ENCODE measurements at places on chromosomes 7 and 10.

GRCh38 chr7:105178928-105179541, 165.0 kb downstream of the KMT2E start:
- no peaks in the 10 kb centered on the region for H3K4me1 ChIP-seq
- no peak overlapping the region for H3K27ac ChIP-seq
- no peak for DNase-seq
- H3K4me3 ChIP-seq, result no peak overlapping the region
- no peaks in the 10 kb centered on the region for H3K36me3 ChIP-seq

- no peak for DNase-seq
- no peaks in the 10 kb centered on the region for H3K27me3 ChIP-seq
- no peaks in the 10 kb centered on the region for H3K4me1 ChIP-seq
Measured at GRCh38 chr10:77827366-77827765, 99.2 kb downstream of the DLG5 start.

GRCh38 chr7:146150153-146150552, 33.6 kb downstream of the CNTNAP2 start:
- no peak overlapping the region for H3K4me3 ChIP-seq
- DNase-seq, result no peak
- no peak overlapping the region for H3K27ac ChIP-seq
- H3K27me3 ChIP-seq, result no peaks in the 10 kb centered on the region

DNA sequence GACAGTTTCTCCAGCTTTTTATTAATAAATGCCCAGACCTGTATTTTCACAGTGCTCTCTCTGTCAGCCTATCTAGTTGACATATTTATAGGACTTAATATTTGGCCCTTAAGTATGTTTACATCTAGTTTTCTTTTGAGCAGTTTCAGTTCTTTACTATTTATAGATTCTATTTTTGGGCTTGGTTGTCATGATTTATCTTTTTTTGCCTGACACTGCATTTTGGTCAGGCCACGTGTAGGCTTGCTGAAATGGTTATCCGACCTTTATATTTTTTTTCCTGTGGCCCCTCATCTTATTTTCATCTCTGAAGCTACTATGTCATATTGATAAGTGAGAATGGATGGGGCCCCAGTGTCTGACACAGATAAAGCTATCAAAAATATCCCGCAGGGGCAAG, 515.4 kb upstream of the FZD8 start:
- no peaks in the 10 kb centered on the region for H3K27me3 ChIP-seq
- DNase-seq, result no peak
- H3K4me1 ChIP-seq, result no peaks in the 10 kb centered on the region
- H3K36me3 ChIP-seq, result no peaks in the 10 kb centered on the region
- H3K27ac ChIP-seq, result no peak overlapping the region

DNA sequence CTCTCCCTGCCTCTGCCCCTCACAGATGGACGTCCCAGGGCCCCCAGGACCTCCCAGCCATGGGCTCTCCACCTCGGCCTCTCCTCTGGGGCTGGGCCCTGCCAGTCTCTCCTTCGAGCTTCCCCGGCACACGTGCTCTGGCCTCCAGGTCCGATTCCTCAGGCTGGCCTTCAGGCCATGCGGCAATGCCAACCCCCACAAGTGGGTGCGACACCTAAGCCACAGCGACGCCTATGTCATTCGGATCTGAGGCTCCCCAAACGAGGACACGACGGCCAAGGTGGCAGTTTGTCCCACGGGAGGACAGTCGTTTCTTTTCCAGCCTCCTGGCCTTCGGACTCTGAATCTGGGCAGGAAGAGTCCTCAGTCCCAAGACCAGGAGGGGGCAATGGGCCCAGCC, 5.2 kb downstream of the AP4M1 start:
- H3K27ac ChIP-seq, result no peak overlapping the region
- no peaks in the 10 kb centered on the region for H3K36me3 ChIP-seq
- H3K4me1 ChIP-seq, result no peaks in the 10 kb centered on the region

GRCh38 chr7:30556840-30557239, 37.8 kb upstream of the GARS1 start:
- DNase-seq, result peak; percentile 91
- no peaks in the 10 kb centered on the region for H3K36me3 ChIP-seq
- H3K4me1 ChIP-seq, result peaks cover 30% of the 10 kb centered on the region
- peak overlapping the region; percentile 84 for H3K27ac ChIP-seq
- H3K27me3 ChIP-seq, result no peaks in the 10 kb centered on the region
- peak overlapping the region; percentile 16 for H3K4me3 ChIP-seq

DNA sequence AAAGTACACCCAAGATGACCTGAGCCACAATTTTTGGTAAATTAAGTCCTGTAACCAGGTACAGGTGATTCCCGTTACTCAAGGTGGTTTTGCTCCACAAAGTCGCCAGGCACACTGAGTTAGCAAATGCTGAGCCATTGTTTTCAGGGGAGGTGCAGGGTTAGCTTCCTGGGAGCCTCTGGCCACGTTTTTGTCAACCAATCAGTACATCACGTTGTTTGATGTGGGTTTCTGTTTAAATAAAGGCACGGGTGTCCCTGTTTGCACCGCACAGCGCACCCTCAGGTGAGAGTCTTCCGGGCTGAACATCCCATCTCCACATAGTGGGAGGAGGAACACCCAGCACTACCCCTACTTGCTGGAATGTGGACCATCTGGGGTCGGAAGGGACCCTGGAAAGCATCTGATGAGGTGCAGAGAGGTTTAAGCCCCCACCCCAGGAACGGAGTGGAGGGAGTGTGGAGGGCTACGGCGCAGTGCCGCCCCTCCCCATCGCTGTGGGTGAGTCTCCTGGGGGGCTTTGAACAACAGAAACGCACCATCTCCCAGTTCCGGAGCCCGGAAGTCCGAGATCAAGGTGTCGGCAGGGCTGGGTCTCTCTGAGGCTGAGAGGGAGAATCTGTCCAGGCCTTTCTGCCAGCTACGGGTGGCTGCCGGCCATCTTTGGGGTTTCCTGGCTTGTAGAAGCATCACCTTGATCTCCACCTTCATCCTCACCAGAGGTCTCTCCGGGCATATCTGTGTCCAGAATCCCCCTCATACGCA, 42.5 kb downstream of the PRKAG2 start:
- no peak for DNase-seq
- peaks cover 17% of the 10 kb centered on the region for H3K4me1 ChIP-seq
- no peak overlapping the region for H3K4me3 ChIP-seq
- no peak overlapping the region for H3K27ac ChIP-seq
- peaks cover 19% of the 10 kb centered on the region for H3K27me3 ChIP-seq

- H3K27ac ChIP-seq, result no peak overlapping the region
- H3K4me3 ChIP-seq, result no peak overlapping the region
- H3K36me3 ChIP-seq, result no peaks in the 10 kb centered on the region
- H3K27me3 ChIP-seq, result no peaks in the 10 kb centered on the region
- DNase-seq, result no peak
Measured at GRCh38 chr7:101792051-101792681, 25.3 kb upstream of the CUX1 start.

GRCh38 chr7:158957921-158958491, 101.6 kb downstream of the DYNC2I1 start:
- no peak for DNase-seq
- H3K36me3 ChIP-seq, result no peaks in the 10 kb centered on the region
- no peaks in the 10 kb centered on the region for H3K4me1 ChIP-seq
- H3K27me3 ChIP-seq, result no peaks in the 10 kb centered on the region
- no peak overlapping the region for H3K27ac ChIP-seq

DNA sequence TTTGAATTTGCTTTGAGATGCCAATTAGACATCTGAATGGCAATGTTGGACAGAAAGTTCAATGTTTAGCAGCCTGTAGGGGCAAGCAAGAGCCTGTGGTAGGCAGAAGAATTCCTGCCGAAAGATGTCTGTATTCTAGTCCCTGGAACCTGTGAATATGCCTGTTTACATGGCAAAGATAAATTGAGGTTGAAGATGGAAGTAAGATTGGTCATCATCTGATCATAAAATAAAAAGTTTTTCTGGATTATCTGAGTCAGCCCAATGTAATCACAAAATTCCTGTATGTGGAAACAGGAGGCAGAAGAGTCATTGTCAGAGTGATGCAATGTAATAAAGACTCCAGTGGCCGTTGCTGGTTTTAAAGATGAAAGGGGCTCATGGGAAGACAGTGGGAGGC, 430.5 kb downstream of the MDFIC start:
- no peak for DNase-seq
- H3K27me3 ChIP-seq, result no peaks in the 10 kb centered on the region
- no peaks in the 10 kb centered on the region for H3K36me3 ChIP-seq
- no peak overlapping the region for H3K4me3 ChIP-seq

DNA sequence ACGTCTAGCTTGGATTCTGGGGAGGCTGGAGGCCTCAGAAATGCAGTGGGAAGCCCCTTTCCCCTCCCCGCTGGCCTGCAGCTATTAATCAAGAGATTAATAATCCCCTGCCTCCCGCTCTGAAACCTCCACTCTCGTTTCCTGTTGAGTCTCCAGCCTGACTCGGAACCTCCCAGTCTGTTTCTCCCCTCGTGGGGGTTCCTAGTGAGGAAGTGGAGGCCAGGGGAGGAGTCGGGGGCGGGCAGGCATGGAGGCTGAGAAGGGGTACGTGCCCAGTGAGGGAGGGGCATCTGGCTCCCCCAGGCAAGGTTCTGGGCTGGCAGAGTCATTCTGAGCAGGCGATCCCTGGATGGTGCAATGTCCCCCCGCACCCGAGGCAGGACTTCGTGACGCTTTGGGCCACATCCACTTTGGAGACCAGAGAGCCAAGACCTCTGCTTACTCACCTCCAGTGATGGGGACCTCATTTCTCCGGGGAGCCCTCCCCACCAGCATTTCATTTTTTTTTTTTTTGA, 73.6 kb downstream of the COL26A1 start:
- no peaks in the 10 kb centered on the region for H3K36me3 ChIP-seq
- H3K27me3 ChIP-seq, result no peaks in the 10 kb centered on the region
- DNase-seq, result no peak
- no peak overlapping the region for H3K4me3 ChIP-seq

- H3K4me3 ChIP-seq, result no peak overlapping the region
- H3K27ac ChIP-seq, result no peak overlapping the region
- no peaks in the 10 kb centered on the region for H3K4me1 ChIP-seq
- no peaks in the 10 kb centered on the region for H3K36me3 ChIP-seq
Measured at GRCh38 chr7:72504061-72504706, 92.0 kb upstream of the CALN1 start.

- H3K4me3 ChIP-seq, result no peak overlapping the region
- H3K36me3 ChIP-seq, result no peaks in the 10 kb centered on the region
- no peak for DNase-seq
- no peak overlapping the region for H3K27ac ChIP-seq
Measured at GRCh38 chr10:110680273-110681020, 36.3 kb downstream of the RBM20 start.

DNA sequence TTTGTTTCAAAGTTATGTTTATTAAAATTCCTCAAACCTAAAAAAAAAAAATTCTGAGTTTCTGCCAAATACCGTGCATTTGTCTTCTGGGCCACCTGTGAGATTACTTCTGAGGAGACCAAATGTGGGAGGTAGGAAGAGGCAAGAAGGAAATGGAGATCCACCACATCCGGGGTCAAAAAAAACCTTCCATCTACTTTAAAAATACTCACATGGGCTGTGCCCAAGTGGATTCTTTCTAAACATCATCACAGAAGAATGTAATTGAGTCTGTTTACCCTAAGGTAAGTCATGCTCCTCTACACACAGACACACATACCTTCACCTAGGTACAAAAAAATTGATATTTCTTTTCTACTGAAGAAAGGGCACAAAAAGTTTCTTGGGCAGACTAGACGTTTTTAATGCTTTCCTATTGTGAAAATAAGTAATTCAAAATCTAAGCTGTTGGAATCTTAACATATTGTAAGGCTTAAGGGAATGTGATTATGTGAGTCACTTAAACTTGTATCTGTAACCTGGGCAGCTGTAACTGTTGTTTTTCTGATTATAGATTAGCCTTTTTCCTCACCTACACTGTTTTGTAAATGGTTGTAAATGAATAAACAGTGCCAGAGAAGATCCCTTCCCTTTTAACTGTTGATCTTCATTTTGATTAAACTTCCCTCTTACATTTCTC, 19.1 kb upstream of the SPOCK2 start:
- H3K27me3 ChIP-seq, result no peaks in the 10 kb centered on the region
- no peaks in the 10 kb centered on the region for H3K36me3 ChIP-seq
- no peak overlapping the region for H3K4me3 ChIP-seq
- H3K27ac ChIP-seq, result no peak overlapping the region
- no peaks in the 10 kb centered on the region for H3K4me1 ChIP-seq

DNA sequence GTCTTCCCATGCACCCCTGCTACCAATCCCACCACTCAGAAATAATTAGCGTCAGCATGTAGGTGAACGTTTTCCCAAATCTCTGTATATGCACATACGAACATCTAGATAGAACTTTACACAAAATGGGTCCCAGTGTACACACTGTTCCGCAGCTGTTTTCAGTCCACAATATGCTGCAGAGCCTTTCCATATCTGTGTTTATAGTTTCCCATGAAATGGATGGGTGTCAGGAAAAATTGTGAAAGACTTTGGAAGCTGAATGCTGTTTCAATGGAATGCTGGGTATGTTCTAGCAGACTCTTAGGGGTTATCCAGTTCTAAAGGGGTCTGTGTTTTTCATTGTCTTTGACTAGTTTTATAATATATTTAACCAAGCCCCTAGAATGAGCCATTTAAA, 13.8 kb downstream of the GRK5 start:
- H3K27ac ChIP-seq, result no peak overlapping the region
- no peak for DNase-seq
- H3K27me3 ChIP-seq, result no peaks in the 10 kb centered on the region
- H3K4me3 ChIP-seq, result no peak overlapping the region
- peaks cover 28% of the 10 kb centered on the region for H3K4me1 ChIP-seq
- no peaks in the 10 kb centered on the region for H3K36me3 ChIP-seq

- H3K27me3 ChIP-seq, result peaks cover 43% of the 10 kb centered on the region
- H3K4me3 ChIP-seq, result no peak overlapping the region
- no peaks in the 10 kb centered on the region for H3K36me3 ChIP-seq
- H3K4me1 ChIP-seq, result no peaks in the 10 kb centered on the region
- no peak overlapping the region for H3K27ac ChIP-seq
Measured at GRCh38 chr10:69994262-69994661, 58.4 kb upstream of the MACROH2A2 start.

DNA sequence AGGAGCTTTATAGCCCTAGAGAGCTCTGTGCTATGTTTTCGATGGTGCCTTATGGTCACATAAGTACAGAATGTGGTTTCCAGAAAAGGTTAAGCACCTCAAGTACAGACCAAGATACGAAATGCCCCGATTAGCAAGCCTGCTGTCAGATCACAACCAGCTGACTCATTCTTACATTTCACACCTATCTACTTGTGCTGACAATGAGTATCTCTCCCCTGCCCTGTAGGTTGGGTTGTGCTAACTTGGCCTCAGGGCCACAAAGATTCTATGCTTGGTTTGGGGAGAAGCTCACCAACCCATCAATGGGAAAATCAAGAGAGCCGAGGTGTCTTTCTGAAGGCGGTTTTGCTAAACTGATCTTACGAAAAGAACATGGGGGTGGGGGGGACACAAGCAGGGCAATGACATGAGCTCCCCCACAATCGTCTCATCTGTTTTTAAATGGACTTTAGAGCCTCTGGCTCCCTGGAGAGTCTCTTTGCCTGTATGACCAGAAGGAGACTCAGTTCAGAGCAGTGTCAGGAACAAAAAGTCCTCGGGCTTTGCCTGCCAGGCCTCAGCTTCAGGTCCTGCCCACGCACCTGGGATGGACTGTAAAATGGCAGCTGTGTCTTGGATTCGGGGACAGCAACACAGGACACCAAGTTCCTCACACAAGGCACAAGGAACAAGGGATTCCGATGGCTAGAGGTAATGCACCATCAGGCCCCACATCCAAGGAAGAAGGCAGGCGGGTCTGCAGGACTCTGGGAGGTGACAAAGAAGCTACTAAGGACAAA, 55.1 kb downstream of the FAM53B start:
- DNase-seq, result no peak
- no peaks in the 10 kb centered on the region for H3K27me3 ChIP-seq
- peaks cover 21% of the 10 kb centered on the region for H3K4me1 ChIP-seq
- no peak overlapping the region for H3K4me3 ChIP-seq

- H3K27me3 ChIP-seq, result no peaks in the 10 kb centered on the region
- no peak for DNase-seq
- H3K4me3 ChIP-seq, result no peak overlapping the region
- no peaks in the 10 kb centered on the region for H3K4me1 ChIP-seq
- H3K36me3 ChIP-seq, result no peaks in the 10 kb centered on the region
Measured at GRCh38 chr10:129793479-129793878, 170.6 kb downstream of the EBF3 start.
